Midbrain (tissue), 1 donor: ENCODE measurements at places on chromosomes 5 and 9.

- no peak for DNase-seq
Observed at GRCh38 chr5:31707329-31707728, 68.4 kb downstream of the PDZD2 start.

- DNase-seq, result no peak
Observed at GRCh38 chr5:10797261-10797660, 36.2 kb upstream of the DAP start.

- DNase-seq, result no peak
Observed at GRCh38 chr5:82624062-82624461, 345.9 kb upstream of the RPS23 start.

DNA sequence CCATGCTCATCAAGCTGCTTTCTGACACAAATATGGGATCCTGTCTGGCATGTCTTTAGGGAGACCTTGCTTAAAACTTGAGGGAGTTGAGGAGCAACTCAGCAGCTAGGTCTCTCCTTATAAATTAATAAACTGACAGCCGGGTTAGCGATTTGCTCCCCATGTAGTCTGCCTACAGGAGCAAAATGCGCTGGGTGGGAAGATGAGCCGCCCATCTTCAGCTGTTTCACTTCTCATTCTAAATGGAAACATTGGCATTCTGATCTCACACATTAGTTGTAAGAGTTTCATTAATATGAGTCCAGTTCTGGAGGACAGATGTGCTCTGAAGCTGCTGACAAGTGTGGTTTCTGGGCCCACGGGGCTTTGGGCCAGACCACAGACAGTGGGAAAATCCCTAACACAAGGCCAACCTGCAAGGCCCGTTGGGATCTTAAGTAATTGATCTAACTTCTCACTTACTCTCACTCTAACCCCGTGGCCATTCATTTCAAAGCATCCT is 197.0 kb downstream of the MCTP1 start:
- no peak for DNase-seq

GRCh38 chr5:94276048-94276447 is 342.4 kb downstream of the KIAA0825 start:
- DNase-seq, result no peak
